ENCODE measurements at places on chromosomes 2 and 18.

DNA sequence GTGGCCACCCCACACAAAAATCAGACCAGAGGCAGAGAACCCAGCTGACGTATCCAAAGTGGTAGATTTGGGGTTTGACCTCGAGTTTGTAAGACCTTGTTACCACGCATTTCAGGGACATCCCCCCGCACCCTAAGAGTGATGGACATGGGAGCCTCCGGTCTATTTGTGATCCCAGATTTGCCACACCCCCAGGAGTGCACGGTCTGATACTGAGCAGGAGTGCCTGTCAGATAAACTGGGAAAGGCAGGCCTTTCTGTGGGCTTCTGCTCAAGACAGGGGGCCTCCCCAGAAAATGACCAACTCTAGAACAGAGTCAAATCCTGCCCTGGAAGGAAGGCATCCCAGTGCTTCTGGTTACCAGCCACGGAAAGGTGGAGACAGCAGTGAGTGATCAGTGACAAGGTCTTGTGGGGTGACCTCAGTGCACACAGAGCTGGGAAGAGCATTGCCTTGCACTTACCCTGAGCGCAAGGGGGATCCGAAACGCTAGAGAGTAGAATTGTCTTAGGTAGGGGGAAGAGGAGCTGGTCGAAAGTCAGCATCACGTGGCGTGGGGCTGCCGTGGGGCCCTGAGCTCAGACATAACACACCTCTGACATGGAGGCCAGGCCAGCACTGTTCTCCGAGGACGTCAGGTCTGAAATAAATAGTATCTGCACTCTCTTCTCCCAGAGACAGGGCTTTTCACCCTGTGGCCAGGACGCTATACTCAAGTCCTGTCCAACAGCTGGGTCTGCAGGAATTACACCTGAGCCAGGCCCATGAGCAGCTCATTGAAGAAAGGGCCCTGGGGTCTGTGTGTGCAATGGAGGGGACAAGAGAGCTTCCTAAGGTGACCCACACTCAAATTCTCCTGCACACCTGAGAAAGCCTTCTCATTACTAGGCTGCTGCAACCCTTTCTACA, 242.4 kb upstream of the SALL3 start:
- no peak for DNase-seq

DNA sequence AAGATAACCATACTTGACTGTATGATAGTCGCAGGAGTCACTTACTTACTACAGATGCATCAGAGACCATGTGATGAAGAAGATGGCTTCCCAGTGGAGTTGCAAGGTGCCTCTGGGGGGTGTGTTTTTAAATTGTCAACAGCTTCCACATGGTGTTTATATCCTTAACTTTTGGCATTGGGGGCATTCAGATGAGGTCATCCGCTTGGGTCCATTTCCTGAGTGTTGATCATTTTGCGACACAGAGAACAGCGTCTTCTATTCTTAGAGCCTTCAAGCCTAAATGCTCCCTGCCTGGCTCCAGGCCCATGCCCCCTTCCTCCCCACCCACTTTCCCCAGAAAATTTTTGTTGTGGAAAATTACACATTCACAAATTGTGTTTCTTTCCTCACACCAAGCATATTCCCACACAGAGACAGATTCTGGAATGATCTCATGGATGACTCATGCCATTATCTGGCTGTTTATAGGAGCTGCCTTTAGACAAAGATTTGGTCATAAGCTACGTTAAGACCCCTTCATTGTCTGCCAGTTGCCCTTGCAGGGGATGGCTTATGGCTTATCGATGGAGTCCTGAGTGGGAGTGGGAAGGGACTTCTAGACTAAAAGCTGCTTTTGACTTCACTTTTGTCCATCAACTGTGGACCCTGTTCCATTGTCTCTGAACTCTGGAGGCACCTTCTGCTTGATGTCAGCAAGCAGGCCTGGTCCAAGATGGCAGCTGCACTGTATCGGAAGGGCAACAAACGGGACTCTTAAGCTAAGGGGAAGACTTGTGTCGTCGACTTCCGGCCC, 91.8 kb downstream of the CABLES1 start:
- DNase-seq, result peak; percentile 94

- DNase-seq, result no peak
These were observed 12.0 kb downstream of the MEMO1 start for GRCh38 chr2:31998731-31999383.

- DNase-seq, result no peak
These were observed 311.4 kb downstream of the PTPRM start for GRCh38 chr18:7878265-7879211.

- no peak for DNase-seq
These were observed 409.5 kb upstream of the CWC22 start for GRCh38 chr2:180416627-180417026.

GRCh38 chr2:73970850-73971471, 13.7 kb upstream of the TET3 start:
- DNase-seq, result no peak

- no peak for DNase-seq
These were observed 83.7 kb downstream of the BCL11A start for GRCh38 chr2:60469536-60470317.

DNA sequence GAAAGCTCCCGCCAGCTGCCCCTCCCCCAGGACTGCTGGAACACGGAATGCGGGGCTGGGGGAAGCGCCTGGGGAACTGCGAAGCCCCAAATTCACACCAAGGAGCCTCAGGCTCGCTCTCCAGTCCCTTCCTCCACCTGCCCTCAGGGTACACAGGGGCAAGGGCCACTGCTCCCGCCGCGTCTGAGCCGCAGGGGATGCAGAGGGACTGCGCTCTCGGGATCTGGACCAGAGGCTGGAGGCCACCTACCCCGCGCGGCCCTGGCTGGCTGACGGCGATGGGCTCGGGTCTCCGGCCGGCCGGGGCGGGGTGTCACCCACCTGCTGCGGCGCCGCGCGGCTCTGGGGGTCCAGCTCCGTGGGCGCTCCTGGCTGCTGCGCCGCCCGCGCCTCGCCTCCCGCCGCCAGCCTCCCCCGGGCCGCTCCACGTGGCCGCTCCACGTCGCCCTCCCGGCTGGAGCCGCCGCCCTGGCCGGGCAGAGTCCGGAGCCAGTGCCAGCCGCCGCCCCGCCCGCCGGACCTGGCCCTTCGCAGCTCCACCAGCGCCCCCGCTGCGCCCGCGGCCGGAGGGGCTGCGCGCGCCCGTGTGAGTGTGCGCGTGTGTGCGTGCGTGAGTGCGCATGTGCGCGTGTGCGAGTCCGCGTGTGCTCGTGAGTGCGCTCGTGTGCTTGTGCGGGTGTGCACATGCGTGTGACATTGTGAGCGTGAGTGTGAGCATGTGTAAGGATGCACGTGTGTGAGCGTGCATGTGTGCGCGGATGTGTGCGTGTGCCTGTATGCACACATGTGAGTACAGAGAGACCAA, at the start of gene CGREF1:
Gene CGREF1, minus strand, starts transcription at position 604 of the 805 bp plus-strand sequence. CDS start 14,762 bp downstream, outside the sequence.
- no peak for DNase-seq

DNA sequence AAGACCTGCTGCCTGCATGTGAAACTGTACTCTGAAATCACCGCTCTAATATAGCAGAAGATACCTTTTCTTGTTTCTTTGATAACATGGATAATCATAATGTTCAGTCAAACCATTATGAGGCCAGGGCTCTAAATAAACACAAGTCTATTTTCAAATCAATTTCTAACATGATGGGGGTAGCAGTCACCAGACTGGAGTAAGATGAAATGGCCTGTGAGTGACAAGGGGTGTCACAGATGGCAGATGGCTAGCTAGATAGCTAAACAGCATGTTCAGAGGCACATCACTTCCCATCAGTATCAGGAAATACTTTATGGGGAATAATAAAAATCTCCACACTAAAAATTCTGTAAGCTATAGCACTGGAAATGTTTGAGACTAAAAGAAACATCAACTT, 14.0 kb downstream of the MBD2 start:
- no peak for DNase-seq

DNA sequence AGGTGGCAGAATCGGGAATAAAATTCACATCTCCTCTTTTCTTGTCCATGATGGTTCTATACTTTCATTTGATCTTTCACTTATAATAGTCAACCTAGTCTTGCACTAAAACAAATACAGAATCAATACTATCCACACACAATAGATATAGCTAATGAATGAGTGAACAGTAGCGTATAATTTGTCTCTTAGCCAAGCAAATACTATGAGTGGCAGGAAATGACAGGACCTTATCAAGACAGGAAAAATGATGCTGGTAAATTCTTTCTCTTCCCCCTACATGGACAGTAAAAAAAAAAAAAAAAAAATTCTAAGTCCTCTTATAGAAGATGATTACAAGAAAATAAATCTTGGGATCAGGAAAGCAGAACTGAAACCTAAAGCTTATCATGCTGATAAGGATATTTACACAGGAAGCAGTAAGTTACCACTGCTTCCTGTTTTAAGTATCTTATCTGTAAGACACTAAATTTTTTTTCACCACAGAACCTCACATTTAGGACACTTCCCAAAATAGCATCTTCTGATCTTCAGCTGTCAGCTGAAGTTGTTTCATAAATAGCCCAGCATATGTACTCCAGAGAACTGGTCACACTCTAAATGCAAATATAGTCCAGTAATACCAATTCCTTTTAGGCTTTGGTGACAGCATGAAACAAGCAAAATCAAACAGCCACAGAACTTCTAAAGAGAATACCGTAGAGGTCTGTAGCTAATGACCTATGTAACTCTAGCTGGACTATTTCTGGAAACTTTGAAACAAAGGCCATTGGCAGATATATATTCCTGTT, 27.0 kb downstream of the IRS1 start:
- DNase-seq, result peak; percentile 72

DNA sequence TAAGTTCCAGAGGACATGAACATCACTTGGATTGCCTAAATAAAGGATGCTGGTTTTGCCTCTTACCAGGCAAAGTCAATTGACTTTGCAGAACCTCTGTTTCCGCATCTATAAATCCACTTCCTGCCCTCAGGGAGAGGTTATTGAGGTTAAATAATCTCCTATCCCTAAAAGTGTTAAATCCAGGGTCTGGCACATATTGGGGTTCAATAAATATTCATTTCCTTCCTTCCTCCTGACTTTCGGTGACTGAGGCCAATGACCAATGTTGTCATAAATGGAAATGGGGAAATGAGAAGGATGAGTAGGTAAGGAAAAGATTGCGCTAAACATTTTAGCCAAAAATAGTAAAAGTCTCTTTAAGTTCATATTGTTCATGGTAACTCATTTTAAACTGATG, 16.0 kb downstream of the BCL2 start:
- DNase-seq, result no peak

DNA sequence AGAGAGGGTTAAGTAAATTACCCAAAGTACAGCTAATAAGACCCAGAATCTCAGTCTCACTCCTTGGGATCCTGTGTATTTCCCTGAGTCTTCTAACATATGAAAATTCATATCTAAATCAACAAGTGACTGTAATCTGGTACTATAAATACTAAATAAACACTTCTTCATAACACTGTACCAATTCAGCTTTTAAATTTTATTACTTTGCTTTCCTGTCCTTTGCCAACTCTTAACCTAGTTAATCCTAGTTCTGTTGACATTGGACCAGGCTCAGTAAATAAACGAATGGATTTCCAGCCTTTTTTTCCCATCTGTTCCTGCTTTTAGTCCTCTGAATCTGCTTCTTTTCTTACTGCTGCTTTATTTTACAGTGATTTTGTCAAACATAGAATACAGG, 13.8 kb downstream of the MRPL35 start:
- no peak for DNase-seq

DNA sequence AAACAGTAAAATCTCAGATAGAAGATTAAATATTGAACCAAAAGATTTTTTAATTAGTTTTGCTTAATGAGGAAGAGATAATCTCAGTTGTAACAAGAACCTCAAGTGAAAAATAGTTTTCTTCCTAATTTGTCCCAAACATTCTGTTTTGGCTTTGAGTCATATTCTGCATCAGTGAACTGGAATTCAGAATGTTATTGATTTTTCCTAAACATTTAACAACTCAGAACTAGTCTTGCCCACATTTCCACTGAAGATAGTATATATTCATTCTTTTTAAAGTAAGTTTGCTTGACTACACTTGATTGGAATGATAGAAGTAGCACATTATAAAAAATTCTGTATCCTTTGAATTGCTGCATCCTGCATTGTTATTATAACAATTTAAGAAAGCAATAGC, 85.7 kb upstream of the UGP2 start:
- DNase-seq, result peak; percentile 52

- DNase-seq, result no peak
These were observed 884 bp downstream of the PROM2 start for GRCh38 chr2:95275151-95275515.

DNA sequence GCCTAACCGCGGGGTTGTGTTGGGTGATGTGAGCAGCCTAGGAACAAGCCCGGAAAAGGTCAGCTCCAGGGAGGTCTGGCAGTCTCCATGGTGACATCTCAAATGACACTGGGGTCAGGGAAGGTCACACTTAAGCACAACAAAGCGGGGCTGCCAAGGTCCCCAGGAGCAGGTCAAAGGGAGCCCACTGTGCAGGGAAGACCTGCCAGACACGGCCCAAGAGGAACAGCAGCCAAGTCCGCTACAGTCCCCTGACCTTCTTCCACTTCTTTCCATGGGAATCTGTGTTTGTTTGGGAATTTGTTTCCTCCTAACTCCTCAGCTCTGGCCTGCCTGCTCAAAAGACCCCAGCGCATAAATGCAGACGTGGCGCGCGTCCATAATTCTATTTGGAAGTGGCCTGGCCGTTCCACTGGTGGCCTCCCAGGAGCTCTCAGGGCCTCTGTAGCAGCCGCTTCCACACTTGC, 232.1 kb upstream of the COPS8 start:
- no peak for DNase-seq

DNA sequence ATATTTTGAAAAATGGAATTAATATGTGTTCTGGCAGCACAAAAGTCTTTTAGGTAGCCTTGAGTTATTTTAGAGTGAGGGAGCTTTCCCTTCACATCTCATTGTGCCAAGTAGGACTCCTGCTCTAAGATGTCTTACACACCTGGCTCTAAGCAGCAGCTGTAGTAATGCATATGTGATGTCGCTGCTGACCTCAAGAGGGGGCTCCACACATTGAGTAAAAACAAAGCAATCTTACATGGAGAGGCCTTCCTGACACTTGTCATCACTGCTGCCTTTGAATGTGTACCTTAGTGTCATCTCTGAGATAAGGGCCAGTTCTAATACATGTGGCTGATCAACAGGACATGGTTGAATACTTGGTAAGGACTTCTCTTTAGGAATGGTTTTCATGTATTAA, 75.8 kb downstream of the ACTR3 start:
- DNase-seq, result peak; percentile 41

DNA sequence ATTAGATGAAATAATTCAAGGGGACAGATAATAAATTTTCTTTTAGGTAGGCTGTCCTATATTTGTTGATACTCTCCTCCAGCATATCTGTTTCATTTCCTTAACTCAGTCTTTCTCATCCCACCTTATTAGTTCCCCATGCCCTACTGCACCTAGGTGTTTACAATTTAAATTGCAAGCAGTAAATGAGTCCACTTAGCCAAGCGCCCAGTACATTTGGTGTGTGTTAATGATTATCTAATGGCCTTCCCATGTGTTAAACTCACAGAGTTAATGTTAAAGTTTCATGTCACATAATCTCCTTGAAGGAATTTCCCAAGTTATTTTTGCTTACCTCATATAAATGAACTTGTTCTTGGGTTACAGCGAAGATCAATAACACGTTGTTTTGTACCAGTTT, 31.2 kb downstream of the ITGB6 start:
- DNase-seq, result no peak

- no peak for DNase-seq
These were observed 681 bp downstream of the ACADL start for GRCh38 chr2:210224591-210224940.

All from fibroblast of lung (primary cell).